Thoracic aorta endothelial cell (primary cell): ENCODE measurements at places on chromosomes 3 and 15. TPM values are rescaled to one million over a fixed set of nuclear protein-coding genes. Genes with fewer than 3 reads are reported as not detected.

ZKSCAN7 gene
- total RNA-seq: 0.66 and 1.1 TPM in 2 replicates

MORC1 gene
- not detected in 2 replicates for total RNA-seq

BBS4 gene
- 8.9 and 10.8 TPM in 2 replicates for total RNA-seq

MESP2 gene
- total RNA-seq: 0.14 and 0.27 TPM in 2 replicates
